ENCODE measurements at places on chromosomes 16 and 17.

DNA sequence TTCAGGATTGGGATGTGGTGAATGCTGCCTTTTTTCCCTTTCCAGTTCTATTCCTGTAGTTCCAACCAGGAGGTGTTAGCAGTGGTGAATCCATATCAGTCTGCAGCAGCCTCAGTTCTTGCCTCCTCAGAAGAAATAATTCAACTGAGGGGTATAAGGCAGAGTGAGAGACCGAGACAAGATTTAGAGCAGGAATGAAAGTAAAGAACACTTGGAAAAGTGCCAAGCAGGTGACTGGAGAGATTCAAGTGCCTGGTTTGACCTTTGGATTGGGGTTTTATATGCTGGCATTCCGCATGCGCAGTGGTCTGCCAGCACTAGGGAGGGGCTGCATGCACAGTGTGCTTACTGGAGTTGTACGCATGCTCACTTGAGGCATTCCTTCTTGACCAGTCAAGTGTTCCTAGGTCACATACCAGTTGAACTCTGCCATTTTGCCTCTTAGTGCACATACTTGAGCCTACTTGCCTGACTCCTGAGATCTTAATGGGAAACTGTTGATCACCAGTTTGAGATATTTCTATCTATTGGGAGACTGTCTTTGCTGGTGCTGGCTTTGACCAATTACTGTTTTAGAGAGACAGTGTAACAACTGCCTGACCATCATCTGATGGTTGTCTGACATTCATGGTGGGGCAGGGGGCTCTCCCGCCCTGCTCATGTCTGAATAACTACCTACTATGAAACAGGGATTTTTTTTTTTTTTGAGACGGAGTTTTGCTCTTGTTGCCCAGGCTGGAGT lies 680 bp upstream of the CCL15 start:
- DNase-seq = no peak

DNA sequence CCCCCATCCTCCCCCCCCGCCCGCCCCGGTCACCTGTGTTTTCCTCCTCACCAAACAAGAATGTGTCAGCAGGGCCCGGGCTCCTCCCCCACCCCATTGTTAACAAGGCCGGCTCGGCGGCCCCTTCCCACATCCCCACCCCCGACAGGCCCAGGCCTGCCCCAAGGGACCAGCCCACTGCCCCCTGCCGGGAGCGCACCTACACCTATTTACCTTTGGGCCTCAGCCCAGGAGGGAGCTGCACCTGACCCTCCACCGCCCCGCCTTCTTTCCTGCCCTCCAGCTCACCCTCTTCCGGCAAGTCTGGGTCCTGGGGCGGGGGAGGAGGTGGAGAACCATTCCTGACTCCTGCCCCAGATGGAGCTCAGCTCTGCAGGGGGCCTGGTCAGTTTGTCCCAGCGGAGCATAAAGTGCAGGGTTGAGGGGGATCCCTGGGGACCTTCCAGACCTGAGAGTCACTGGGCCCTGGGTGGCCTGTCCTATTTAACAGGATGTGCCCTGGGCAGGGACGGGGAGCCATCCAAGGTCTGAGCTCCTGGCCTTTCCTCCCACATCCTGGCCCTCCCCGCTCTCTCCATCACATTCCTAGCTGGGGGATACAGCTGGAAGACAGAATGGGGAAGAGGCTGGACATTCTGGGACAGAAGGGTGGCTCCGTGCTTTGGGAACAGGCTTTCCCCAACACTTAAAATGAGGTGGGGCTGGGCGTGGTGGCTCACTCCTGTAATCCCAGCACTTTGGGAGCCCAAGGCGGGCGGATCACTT lies 8.3 kb downstream of the FOXJ1 start:
- DNase-seq = no peak

- no peak for DNase-seq
These were observed 74.5 kb downstream of the SEC14L1 start for GRCh38 chr17:77215281-77215680.

- no peak for DNase-seq
These were observed 76.3 kb downstream of the TANC2 start for GRCh38 chr17:63042256-63042812.
